Osteoblast (primary cell): ENCODE measurements at places on chromosomes 13 and 19. TPM values are rescaled to one million over a fixed set of nuclear protein-coding genes. Genes with fewer than 3 reads are reported as not detected.

DNA sequence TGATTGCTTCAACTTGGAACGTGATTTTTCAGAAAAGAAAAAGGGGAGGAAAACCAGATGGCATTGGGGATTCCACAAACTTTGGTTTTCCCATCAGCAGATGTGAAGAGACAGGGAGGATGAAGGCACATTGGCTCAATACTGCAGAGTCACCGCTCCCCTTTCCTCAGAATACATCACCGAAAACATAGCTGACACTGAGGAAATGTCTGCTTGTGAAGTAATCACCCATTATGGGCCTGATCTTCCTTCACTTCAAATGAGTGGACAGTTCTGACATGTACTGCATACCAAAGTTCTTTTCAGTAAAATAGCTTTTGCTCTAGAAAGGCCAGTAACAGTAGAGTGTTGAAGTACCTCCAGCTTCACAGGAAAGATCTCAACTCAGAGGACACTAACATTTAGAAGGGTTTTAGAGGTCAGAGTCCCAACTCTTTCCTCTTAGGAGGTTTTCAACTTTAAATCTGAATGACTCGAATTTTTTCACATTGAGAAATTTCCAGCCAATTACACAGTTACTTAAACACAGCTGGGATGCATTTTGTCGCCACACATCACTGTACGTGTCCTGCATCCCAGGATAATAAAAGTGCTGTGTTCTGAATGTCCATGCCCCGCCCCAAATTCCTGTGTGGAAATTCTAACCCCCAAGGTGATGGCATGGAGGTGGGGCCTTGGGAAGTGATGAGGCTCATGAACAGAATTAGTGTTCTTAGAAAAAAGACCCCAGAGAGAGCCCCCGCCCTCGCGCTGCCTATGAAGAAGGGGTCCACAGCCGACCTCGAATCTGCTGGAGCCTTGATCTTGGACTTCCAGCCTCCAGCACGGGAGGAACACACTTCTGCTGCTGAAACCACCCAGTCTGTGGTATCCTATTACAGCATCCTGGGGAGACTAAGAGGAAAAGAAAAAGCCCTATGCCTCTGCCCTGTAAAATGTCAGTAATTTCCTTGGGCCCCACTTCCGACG lies 77.7 kb downstream of the COL4A1 start:
- no peaks in the 10 kb centered on the region for H3K36me3 ChIP-seq
- H3K27me3 ChIP-seq: no peaks in the 10 kb centered on the region
- H3K27ac ChIP-seq: no peak overlapping the region
- H3K4me1 ChIP-seq: peaks cover 16% of the 10 kb centered on the region
- DNase-seq: no peak

- peak; percentile 56 for DNase-seq
- H3K36me3 ChIP-seq: no peaks in the 10 kb centered on the region
- H3K4me3 ChIP-seq: no peak overlapping the region
- no peaks in the 10 kb centered on the region for H3K4me1 ChIP-seq
- H3K27me3 ChIP-seq: peaks cover 8% of the 10 kb centered on the region
Observed at GRCh38 chr19:4624733-4625362, 14.5 kb upstream of the TNFAIP8L1 start.

The CYP2A6 gene
- total RNA-seq: not detected in 2 replicates

GRCh38 chr19:56933014-56933705 lies 92.6 kb upstream of the PEG3 start:
- no peak for DNase-seq
- no peak overlapping the region for H3K27ac ChIP-seq
- H3K4me1 ChIP-seq: no peaks in the 10 kb centered on the region
- no peaks in the 10 kb centered on the region for H3K27me3 ChIP-seq

DNA sequence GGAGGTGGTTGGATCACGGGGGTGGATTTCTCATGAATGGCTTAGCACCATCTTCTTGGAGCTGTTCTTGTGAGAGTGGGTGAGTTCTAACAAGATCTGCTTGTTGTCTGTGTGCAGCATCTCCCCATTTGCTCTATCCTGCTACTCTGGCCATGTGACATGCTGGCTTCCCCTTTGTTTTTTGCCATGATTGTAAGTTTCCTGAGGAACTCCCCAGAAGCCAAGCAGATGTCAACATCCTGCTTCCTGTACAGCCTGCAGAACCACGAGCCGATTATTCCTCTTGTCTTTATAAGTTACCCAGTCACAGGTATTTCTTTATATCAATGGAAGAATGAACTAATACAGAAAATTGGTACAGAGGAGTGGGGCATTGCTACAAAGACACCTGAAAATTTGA lies 2.3 kb upstream of the SIGLEC12 start:
- no peak for DNase-seq
- no peaks in the 10 kb centered on the region for H3K36me3 ChIP-seq
- no peak overlapping the region for H3K4me3 ChIP-seq
- H3K27me3 ChIP-seq: no peaks in the 10 kb centered on the region
- H3K27ac ChIP-seq: no peak overlapping the region

The NLRP9 gene
- total RNA-seq: not detected in 2 replicates

DNA sequence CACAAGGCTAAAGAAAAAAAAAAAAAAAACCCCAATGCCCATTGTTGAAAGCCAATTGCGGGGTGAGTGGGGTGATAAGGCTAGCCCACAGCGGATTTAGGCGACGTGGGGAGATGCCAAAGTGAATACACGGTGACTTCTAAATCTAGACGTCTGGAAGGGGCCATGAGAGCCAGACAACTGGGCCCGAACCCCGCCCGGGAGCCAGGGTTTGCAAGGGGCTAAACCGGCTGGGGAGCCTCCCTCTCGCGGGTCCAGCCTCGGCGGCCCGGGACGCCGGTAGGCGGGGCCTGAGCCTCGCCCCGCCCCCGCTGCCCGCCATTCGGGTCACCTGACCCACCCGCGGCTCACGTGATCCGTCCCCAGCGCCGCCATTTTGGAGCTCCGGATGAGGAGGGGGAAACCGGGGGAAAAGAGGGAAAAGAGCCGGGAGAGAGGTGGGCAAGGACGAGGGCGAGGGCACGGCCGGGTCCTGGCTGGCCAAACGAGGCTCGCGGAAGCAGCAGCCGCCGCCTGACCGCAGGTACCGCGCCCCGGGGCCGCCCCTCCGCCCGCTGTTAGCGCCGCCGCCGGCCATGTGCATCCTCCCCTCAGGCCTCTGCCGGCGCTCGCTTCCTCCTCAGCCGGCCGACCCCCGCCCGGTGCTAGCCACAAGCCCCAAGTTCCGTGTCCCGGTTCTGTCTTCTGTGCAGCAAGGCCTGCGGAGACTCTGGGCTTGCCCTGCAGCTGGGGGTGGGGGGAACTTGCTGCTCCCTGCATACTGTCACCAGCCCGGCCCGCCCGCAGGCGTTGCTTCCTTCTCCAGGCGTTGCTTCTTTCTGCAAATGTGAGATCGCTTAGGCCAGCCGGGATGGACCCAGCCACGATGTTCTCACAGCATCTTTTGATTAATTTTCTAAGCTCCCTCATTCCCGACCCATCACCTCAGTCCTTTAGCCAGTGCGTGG lies at the start of gene ZNF507:
Gene ZNF507, plus strand, starts transcription at position 350 of the 947 bp plus-strand sequence. CDS start 7,221 bp downstream, outside the sequence.
- H3K27ac ChIP-seq: peak within 1 kb of the TSS; percentile 72
- peak within 1 kb of the TSS; percentile 97 for H3K4me3 ChIP-seq
- peaks cover 20% of the 10 kb centered on the region for H3K36me3 ChIP-seq
- peak; percentile 98 for DNase-seq

DNA sequence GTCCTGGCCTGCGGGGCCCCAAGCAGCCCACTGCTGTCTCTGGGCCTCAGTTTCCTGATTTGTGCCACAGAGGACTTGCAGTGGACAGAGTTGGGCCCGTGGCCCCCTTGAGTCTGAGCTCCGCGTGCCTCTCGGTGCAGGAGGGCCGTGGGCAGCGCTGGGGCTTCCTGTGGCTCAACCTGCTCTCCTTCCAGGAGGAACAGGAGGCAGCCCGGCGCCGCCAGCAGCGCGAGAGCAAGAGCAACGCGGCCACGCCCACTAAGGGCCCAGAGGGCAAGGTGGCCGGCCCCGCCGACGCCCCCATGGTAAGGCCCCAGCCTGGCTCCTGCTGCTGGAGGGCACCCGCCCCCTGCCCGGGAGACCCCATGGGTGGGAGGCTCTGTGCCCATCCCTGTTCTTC lies 25.9 kb downstream of the PLEKHJ1 start:
- H3K4me1 ChIP-seq: peaks cover 7% of the 10 kb centered on the region
- H3K27me3 ChIP-seq: no peaks in the 10 kb centered on the region
- DNase-seq: no peak
- no peak overlapping the region for H3K4me3 ChIP-seq
